ENCODE measurements at places on chromosomes 13 and 19.

DNA sequence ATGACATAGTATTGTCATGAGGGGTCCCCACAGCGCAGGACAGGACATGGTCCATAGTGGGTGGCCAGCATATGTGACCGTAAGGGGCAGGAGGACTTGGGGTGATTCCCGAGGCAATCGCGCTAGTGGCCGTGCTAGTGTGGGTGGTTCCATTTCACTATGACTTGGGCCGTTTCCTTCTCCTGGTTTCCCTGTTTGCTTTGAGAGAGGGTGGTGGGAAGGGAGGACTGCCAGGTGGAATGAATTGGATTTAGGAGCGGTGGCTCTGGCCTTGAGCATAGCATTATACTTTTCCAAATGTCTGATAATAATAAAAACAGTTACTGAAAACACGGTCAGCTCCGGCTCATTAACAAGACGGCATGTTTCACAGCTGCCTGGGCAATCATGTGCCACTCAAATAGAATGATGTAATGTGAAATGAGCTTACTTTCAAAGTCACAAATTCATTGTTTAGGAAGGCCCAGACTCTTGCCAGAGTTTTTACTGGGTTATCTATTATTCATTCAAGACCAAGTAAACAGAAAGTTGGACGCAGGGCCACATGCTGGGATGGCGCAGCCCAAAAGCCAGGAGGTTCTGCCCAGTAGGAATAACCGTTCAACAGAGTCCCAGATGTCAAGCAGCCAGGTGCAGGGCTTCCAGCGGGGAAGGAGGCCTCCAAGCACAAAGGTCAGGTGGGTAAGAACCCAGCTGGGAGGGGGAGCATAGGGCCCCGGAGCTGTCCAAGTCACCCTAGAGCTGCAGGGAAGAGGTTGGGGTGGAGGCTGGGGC, 19.6 kb upstream of the SLC15A1 start:
- DNase-seq, result no peak

DNA sequence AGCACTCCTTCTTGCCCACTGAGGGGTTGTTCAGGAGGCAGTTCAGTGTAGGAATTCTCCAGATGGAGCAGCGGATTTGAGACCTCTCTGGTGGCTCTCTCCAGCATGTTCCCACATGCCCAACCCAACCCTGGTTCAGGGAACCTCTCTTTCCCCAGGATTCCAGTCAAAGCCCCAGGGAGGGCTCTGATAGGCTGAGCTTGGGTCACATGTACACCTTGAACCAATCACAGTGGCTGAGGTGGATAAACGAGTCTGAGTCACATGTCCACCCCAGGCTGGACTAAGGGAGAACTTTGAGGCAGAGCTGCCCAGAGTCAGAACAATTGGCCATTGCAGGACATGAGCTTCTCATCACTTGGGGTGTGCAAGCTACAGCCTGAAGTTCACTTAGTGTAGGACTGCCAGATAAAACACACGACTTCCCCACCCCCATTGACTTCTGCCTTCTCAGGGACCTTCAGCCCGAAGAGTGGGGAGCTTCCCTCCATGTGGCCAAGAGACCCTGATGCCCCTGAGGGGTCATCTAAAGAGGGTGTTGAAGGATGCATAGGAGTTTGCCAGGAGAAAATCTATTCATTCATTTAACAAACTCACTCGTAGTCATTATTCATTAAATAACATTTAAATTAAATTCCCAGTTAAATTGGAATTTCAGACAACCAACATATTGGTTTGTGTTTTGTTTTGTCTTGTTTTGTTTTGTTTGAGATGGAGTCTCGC, 4.0 kb upstream of the MAST3 start:
- DNase-seq, result no peak

DNA sequence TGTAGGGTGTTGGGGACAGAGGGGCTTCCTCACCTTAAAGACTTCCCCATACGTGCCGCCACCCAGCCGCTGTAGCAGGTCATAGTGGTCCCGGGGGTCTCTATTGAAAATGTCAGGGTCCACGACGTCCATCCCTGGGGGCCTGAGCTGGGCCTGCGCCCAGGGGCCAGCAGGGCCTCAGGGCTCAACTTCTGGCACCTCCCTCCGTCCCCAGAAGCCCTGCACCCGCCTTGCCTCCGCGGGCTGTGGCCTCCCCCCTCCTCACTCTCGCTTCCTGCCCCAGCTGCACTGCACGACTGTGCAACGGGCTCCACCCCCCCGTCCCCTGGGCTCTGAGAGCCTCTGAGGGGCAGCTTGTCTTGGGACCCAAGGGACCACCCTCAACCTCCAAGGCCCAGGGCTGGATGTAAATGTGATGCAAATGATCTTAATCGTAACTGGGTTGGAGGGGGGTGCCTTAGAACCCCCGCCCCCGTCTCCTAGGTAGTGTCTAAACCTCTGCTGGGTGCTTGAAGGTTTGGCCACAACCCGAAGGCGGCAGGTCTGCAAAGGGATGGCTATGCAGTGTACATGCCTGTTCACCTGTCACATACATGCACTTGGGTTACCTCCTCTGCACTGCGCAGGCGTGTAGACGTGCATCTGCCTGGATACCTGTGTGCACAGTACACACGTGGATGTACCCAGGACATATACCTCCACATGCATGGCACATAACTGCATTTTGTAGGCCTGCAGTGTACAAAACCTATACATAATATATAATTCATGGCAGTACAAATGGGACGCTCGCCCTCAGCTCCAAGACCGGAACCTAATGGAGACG, at the start of gene MAP4K1:
MAP4K1 (minus strand) TSS at position 190 of the 826 bp plus-strand sequence; CDS start at position 132, 58 bp downstream.
- peak; percentile 53 for DNase-seq

- peak; percentile 81 for DNase-seq
These were observed 41.0 kb downstream of the PDE4A start for GRCh38 chr19:10461047-10461949.

- DNase-seq, result no peak
These were observed 168.6 kb downstream of the ITGBL1 start for GRCh38 chr13:101621099-101621498.

DNA sequence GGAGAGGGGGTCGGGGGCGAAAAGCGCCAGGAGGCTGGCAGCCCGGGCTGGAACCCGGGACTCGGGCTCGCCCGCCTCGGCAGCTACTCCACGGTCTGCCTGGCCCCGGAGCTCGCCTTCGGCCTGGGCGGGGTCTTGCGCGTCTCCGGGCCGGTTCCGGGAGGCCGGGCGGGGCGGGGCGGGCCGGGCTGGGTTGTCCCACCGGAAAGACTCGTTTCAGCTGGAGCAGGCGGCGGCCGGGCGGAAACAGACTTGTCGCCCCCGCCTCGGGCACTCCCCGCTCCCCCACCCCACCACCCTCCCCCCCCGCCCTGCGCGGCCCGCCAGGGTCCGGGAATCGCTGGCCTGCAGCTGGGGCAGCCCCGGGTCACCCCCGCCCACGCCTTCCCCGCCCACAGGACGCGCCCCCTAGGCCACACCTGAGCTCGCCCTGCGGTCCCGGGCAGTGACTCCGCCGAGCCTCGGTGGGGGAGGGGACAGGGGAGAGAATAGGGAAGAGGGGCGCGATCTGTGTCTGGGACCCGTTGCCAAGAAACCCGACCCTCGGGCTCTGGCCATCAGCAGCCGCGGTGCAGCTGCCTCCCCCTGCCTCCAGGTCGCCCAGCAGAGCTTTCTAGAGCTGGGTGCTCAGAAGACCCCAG, 109.4 kb downstream of the KCTD15 start:
- DNase-seq, result no peak

DNA sequence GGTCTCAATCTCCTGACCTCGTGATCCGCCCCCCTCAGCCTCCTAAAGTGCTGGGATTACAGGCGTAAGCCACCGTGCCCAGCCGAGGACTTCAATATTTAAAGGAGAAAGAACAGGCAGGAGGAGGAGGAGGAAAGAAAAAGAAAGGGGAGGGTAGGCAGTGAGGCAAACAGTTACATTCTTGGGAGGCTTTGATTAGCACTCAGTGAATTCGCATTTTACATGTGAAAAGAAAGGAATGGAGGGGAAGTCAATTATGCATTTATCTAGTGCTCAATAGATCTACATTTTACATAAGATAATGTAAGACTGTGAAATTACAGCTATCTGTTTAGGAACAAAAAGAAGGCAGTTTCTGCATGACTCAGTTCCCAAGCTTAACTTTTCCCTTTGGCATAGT, 30.9 kb upstream of the CXCL17 start:
- DNase-seq, result no peak

- no peak for DNase-seq
These were observed 6.6 kb downstream of the ACP4 start for GRCh38 chr19:50796634-50797428.

GRCh38 chr19:30376272-30376671, 4.1 kb downstream of the ZNF536 start:
- DNase-seq, result no peak

GRCh38 chr19:10120538-10121189, 965 bp upstream of the EIF3G start:
- no peak for DNase-seq

DNA sequence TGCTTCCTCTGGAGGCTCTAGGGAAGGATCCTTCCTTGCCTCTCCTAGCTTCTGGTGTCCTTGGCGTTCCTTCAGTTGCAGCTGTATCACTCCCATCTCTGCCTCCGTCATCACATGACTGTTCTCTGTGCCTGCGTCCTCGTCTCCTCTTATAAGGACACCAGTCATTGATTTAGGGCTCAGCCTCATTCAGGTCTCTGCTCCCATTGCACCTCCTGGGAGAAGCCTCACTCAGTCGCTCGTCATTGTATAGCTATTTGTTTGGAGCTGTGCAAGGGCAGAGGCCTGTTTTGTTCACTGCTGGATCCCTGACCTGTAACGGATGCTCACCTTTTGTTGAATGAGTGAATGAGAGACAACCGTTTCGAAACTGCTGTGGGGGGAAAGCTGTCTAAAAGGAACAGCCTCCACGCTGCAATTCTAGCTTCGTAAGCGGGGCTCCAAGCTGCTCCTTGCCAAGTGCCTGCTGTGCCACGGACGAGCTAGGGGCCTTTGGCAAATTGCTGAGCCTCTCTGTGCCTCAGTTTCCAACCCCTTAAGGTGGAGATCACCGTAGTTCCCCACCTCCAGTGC, 17.2 kb downstream of the BRSK1 start:
- no peak for DNase-seq

GRCh38 chr19:55624109-55625003, at the start of gene ZNF784:
Gene ZNF784, minus strand, starts transcription at chr19:55624566. Its CDS starts 5 bp downstream, at chr19:55624561.
- DNase-seq, result peak; percentile 94

DNA sequence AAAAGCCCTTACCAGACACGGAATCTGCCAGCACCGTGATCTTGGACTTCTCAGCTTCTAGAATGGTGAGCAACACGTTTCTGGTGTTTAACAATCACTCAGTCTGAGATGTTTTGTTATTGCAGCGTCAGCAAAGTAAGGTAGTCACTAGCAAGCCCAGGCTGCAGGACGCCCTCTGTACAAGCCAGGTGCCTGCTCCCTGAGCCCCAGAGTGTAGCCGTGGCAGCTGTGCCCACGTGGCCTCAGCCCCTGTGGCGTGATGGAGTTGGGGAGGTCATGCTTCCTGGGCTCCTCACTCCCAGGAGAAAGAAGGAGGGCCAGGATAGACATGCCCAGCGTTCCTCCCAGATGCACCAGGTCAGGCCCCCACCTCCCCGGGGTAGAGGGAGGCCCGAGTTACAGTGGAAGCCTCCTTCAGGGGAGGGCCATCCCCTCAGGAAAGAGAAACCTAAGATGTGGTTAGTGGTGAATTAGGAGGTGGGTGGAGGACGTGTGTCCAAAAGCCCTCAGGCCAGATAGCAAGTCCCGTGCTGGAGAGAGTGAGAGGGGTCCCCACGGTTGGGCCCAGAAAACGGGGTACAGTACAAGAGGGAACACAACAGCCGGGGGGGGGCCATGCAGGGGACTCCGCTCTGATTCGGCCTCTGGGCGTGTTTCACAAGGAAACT, 169.6 kb upstream of the SOX1 start:
- no peak for DNase-seq

DNA sequence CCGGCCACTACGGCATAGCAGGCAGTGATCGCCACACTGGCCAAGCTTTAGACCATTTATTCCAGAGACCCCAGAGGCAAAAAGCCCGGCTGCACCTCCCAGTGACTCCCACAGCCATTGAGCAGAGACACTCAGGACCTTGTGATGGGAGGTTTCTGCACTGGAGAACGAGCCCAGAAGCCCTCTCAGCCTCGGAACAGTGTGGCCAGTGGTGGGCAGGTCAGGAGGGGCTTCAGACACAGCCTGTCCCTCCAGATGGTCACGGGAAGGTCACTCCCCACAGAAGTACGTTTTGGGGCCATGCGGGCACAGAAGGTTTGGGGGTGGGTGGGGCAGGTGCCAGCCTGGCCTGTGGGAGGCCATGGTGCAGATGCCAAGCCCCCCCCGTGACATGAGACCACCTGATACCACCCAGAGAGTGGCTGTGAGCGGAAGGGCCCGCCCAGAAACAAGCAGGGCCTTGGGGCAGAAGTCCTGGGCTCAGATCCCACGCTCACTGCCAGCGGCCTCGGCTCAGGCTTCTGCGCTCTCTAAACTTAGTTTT, 599 bp upstream of the F10 start:
- no peak for DNase-seq

GRCh38 chr13:63909726-63910375, 2494.2 kb upstream of the PCDH20 start:
- DNase-seq, result no peak

- DNase-seq, result no peak
These were observed 25.4 kb downstream of the COMMD6 start for GRCh38 chr13:75512253-75512652.

DNA sequence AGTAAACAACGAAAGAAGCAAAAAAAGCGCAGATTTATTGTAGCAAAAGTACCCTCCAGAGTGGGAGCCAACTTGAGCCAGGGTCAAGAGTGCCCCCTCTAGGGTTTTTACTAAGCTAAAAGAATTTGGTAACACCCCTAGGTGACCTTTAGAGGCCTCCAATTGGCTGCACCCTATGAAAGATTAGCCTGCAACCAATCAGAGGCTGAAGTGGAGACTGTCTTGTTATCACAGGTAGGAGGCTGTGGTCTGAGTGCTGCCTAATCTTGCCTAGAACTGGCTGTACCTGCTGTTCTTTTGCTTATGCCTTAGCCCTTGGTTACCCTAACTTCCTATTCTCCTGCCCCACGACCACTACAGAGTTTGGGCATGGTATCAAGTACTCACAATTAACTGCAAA, 38.3 kb downstream of the ANKRD10 start:
- no peak for DNase-seq

Data from T follicular helper cell (primary cell).